ENCODE measurements at places on chromosomes 3 and 15.

GRCh38 chr3:51384055-51384725, 901 bp upstream of the MANF start:
- peak; percentile 73 for DNase-seq

DNA sequence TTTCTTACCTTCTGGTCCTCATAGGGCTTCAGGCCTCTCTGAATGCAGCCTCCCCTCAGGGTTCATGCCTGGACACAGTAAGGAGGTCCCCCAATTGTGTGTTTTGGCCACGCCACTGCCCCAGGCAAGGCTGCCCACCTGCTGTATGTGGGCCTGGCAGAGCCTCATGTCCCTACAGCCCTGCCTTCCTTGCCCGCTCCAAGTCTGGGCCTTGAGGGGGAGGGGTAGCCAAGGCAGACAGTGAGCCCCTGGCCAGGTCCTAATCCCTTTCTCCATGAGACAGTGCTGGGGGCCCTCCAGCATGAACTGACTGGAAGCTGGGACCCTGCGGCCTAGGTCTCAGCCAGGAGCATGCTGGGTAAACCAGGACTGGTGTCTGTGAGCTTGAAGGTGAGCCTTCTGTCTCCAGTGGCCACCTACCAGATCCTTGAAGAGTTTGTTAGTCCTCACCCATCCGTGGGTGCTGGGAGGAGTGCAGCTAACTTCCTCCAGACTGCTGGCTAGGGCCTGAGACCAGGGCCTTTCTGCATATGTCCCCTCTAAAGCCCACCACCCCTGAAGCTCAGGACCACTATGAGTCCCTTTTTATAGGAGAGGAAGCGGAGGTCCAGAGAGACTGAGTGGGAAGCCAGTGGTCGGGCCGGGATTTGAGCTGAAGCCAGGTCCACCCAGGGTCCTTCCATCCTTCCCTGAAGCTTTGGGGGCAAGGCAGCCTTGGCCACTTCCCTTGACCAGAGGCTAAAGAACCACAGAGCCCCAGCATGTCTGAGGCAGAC, 8.7 kb downstream of the ZBTB47 start:
- DNase-seq, result peak; percentile 64

DNA sequence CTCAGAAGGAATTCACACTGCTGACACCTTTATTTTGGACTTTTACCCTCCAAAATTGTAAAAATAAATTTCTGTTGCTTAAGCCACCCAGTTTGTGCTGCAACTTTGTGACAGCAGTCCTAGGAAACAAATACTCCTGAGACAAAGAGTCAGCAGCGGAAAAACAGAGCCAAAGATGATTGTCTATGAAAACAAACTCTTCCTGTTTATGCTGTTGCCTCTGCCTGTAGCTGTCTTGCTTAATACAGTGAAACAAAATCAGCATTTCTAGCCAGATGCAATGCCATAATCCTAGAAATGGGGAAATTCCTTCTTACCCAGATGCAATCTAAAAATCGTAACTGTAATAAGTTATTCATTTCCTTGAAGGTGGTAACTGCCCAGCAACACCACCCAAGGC, 387.5 kb upstream of the ATP11B start:
- no peak for DNase-seq

DNA sequence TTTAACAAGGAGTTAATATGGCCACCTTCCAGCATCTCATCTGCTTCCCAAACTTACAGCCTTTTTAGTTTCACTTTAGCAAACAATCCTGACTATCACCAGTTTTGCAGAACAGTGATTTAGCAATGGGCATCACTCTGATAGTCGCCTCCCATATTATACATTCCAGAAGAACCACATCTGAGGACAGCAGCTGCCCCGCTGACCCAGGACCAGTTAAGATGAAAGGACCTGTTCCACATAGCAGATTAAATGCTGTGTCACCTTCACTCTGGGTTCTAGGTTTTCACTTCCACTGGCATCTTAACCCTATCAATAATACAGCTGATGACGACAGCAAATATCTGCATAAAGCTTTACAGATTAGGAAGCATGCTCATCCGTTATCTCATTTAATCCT, 99.8 kb downstream of the TRIM69 start:
- DNase-seq, result no peak

DNA sequence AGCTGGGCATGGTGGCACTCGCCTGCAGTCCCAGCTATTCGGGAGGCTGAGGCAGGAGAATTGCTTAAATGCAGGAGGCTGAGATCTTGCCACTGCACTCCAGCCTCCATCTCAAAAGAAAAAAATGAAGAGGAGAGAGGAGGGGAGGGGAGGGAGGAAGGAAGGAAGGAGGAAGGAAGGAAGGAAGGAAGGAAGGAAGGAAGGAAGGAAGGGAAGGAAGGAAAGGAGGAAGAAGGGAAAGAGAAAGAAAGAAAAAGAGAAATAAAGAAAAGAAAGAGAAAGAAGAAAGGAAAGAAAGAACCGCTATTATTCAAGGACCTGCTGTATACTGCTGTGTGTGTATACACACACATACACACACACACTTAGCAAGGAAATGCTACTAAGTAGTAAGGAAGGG, 35.6 kb upstream of the DYNC1LI1 start:
- no peak for DNase-seq

- DNase-seq, result no peak
Observed at GRCh38 chr3:60906283-60906682, 345.0 kb downstream of the FHIT start.

GRCh38 chr3:11161666-11162065, 7.4 kb downstream of the HRH1 start:
- DNase-seq, result no peak
